ENCODE measurements at places on chromosomes 12 and 14.

DNA sequence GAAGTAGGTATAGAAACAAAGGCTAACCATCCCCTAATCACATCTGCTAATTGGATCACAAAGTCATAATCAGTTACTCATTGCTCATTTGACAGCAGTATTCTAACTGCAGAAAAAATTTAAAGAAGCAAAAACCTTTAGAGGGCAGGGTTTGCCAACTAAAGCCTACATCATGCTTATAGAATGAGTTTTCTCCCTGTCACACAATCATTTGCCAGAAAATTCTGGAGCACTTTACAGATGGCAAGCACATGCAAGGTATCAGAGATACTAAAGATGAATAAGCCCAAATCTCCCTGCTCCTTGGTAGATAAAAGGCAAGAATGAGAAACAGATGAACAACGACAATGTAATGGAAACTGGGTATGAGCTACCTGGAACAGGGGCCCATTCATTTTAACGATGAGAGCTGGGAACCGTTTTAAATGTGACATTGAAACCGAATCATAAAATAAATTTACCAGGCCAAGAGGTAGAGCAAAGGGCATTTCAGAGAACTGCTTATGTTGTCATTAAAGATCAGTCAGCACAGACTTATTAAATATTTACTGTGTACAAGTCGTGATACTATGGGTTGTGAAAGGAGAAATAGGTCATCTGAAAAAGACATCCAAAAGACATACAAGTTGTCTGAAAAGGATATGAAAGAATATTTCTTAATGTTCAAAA lies 211.4 kb upstream of the ABCD2 start:
- DNase-seq, result no peak

DNA sequence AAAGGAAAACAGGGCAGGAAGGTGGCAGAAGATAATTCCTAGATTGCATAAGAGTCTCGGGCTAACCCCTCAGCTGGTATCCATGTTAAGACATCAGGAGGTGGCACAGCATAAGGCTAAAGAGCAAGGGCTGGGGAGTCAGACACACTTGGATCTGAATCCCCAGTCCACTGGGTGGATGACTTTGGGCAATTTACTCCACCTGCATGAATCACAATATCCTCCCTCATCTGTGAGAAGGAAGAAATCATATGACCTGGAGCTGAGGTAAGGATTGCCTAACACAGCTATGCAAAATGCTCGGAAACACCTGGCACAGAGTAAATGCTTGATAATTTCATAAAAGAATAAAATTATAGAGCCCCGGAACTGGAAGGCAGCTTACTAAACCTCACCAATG lies 217.9 kb downstream of the PIK3C2G start:
- no peak for DNase-seq

DNA sequence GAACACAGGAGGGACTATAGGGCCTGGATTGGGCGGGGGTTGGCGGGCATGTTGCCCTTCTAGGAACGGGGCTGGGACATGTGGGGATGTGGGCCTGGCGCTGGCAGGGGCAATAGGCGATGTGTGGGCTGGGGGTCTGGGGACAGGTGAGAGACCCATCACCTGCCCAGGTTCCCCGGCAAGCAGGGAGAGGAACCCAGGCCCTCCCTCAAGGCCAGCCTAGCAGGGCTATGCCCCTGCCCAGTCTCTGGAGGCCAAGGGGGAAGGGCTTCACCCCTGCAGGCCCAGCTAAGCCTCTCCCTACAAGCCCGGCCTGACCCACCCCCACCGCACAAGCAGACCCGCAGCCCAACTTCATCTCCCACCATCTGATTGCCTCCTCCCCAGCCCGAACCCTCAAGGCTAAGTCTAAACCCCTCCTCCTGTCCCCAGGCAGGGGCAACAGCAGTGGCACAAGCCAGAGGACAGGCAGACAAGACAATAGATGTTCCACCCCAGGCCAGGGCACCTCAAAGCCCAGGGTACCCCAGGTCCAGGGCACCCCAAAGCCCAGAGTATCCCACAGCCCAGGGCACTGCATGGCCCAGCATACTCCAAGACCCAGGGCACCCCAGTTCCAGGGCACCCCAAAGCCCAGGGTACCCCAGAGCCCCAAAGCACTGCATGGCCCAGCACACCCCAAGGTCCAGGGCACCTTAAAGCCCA lies 6.5 kb downstream of the JAG2 start:
- no peak for DNase-seq

DNA sequence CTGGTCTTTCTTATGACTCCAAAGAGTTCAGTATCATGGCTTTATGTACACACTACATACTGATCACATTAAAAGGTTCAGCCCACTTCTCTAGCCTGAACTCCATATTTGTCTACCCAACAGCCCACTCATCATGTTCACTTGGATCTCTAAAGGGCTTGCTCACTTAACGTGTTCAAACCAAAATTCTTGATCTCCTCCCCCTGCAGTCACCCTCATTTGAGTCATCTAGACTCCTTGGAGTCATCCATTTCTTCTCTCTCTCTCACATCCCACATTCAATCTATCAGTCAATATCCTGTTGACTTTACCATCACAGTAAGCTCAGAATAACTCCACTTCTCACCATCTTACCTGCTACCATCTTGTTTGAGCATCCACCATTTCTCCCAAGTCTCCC lies 148.4 kb upstream of the ARID2 start:
- DNase-seq, result no peak

GRCh38 chr14:55323910-55324309 lies 52.7 kb downstream of the FBXO34 start:
- no peak for DNase-seq

DNA sequence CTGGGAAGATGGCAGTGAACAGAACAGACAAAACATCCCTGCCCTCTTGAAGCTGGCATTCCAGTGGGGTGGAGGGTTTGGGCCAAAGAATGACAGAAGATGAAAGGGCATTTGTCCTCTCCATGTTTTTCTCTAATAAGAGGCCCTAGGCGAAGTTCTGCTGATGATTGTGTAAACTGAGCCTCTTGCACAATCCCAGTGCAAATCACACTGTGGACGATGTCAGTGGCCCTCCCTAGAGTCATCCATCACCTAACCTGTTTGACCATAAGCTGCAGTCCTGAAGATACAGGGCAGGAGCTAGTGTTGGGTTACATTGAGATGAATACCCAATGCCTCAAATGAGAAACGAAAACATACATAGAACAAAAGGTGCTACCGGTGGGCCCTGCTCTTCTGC lies 622.4 kb upstream of the TBX3 start:
- DNase-seq, result no peak

- DNase-seq, result no peak
These were observed 37.1 kb downstream of the ZC3H14 start for GRCh38 chr14:88599761-88600439.

- no peak for DNase-seq
These were observed 17.7 kb upstream of the TMEM30B start for GRCh38 chr14:61298824-61299223.

GRCh38 chr12:75208856-75209811 lies 505 bp downstream of the KCNC2 start:
- no peak for DNase-seq

DNA sequence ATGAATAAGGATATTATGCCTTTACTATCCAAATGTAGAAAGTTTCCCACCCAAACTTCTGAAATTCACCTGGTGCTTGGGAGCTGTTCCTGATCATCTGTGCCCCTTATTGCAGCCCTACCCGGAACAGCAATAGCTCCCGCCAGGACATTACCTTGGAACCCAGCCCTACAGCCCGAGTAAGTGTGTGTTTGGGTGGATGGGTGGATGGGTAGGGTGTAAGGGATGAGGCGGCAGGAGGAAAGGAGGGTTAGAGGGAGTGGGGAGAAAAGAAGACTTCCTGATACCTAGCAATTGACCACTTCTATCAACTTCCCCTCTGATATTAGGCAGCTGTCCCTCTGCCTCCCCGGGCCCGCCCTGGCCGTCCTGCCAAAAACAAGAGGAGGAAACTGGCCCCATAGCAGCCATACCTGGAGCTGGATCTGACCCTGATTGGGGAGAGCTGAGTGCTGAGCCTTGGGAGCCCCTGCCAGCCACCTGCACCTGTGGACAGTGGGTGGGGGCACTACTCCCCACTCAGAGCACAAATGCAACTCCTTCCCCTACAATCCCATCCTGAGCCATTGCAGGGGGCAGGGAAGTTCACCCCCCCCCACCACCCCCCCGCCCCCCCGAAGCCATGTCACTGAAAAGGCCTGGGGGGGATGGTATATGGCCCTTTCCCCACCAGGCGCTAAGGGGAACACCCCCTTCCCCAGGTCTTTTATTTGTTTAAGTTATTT lies 6.4 kb downstream of the MBD6 start:
- DNase-seq, result no peak

DNA sequence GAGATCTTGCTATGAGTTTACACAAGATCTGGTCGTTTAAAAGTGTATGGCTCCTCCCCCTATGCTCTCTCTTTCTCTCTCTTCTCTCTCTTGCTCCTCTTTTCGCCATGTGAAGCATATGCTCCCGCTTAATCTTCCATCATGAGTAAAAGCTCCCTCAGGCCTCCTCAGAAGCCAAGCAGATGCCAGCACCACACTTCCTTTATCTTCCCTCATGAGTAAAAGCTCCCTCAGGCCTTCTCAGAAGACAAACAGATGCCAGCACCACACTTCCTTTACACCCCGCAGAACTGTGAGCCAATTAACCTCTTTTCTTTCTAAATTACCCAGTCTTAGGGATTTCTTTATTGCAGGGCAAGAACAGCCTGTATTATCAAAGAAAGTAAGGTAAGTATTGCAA lies 152.4 kb downstream of the SEC23A start:
- no peak for DNase-seq

GRCh38 chr12:83128540-83128939 lies 441.8 kb downstream of the TMTC2 start:
- no peak for DNase-seq

- peak; percentile 39 for DNase-seq
These were observed 1.7 kb downstream of the OTUB2 start for GRCh38 chr14:94027566-94028449.

- DNase-seq, result no peak
These were observed 75.9 kb upstream of the AMIGO2 start for GRCh38 chr12:47155457-47156166.

GRCh38 chr12:131113568-131114270 lies 160.0 kb downstream of the ADGRD1 start:
- no peak for DNase-seq

Measured in RCC 7860 (cell line).